Thoracic aorta (tissue), 2 donors: ENCODE measurements at places on chromosomes 11 and 22. TPM values are rescaled to one million over a fixed set of nuclear protein-coding genes. Genes with fewer than 3 reads are reported as not detected.

The CAPN1 gene
- total RNA-seq = 203 TPM

The KRTAP5-7 gene
- total RNA-seq = not detected

The LRRC32 gene
- 133 TPM for total RNA-seq

The CSNK1E gene
- 98.1 TPM for total RNA-seq

The C11orf52 gene
- total RNA-seq = 4.7 TPM

The CBLIF gene
- 1.8 TPM for total RNA-seq

The PKNOX2 gene
- total RNA-seq = 1.4 TPM

- H3K4me1 ChIP-seq = peaks cover 19% of the 10 kb centered on the region
- H3K4me3 ChIP-seq = no peak overlapping the region
- H3K27ac ChIP-seq = no peak overlapping the region
- no peak for DNase-seq
- no peaks in the 10 kb centered on the region for H3K36me3 ChIP-seq
- H3K27me3 ChIP-seq = no peaks in the 10 kb centered on the region
Observed at GRCh38 chr11:6437993-6438392, 2.8 kb downstream of the HPX start.

DNA sequence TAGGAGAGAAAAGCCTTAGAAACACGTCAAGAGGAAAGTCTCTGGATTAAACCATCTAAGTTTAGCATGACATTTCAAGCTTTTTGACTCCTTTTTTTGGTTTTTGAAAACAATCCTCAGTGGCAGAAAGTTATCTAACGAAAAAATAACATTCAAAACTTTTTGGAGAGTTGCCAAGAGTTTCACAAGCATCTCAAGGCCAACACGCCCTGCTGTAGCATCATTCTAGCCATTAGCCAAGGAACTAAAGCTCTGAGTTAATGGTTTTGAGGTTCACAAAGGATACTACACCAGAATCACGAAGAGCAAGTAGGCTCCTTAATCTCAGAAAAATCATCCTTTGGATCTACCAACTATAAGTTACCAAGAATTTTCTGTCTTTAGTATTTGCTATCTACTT lies 94.8 kb downstream of the PICALM start:
- H3K4me3 ChIP-seq = no peak overlapping the region
- peaks cover 26% of the 10 kb centered on the region for H3K36me3 ChIP-seq
- H3K27ac ChIP-seq = peak overlapping the region; percentile 6
- no peaks in the 10 kb centered on the region for H3K27me3 ChIP-seq

- no peak overlapping the region for H3K4me3 ChIP-seq
- H3K36me3 ChIP-seq = peaks cover 20% of the 10 kb centered on the region
- H3K27ac ChIP-seq = no peak overlapping the region
- DNase-seq = no peak
Observed at GRCh38 chr11:456533-456932, 6.5 kb downstream of the PTDSS2 start.

GRCh38 chr11:26937386-26937785 lies 56.5 kb upstream of the FIBIN start:
- H3K4me1 ChIP-seq = peaks cover 2% of the 10 kb centered on the region
- no peak overlapping the region for H3K27ac ChIP-seq
- H3K4me3 ChIP-seq = no peak overlapping the region
- no peak for DNase-seq
- H3K36me3 ChIP-seq = no peaks in the 10 kb centered on the region

- H3K27ac ChIP-seq = no peak overlapping the region
- peaks cover 54% of the 10 kb centered on the region for H3K36me3 ChIP-seq
- H3K27me3 ChIP-seq = no peaks in the 10 kb centered on the region
- DNase-seq = no peak
- H3K4me1 ChIP-seq = no peaks in the 10 kb centered on the region
Observed at GRCh38 chr11:118485273-118485672, 42.0 kb upstream of the TTC36 start.

GRCh38 chr22:23053912-23054530 lies 16.3 kb upstream of the GNAZ start:
- no peak overlapping the region for H3K27ac ChIP-seq
- no peaks in the 10 kb centered on the region for H3K4me1 ChIP-seq
- no peak for DNase-seq

- no peaks in the 10 kb centered on the region for H3K36me3 ChIP-seq
- no peak for DNase-seq
- H3K4me1 ChIP-seq = no peaks in the 10 kb centered on the region
Observed at GRCh38 chr11:70590356-70590991, 192.1 kb downstream of the CTTN start.

- no peak overlapping the region for H3K4me3 ChIP-seq
- H3K4me1 ChIP-seq = peaks cover 5% of the 10 kb centered on the region
- no peak overlapping the region for H3K27ac ChIP-seq
Observed at GRCh38 chr11:67612751-67613150, 6.0 kb downstream of the NDUFV1 start.

DNA sequence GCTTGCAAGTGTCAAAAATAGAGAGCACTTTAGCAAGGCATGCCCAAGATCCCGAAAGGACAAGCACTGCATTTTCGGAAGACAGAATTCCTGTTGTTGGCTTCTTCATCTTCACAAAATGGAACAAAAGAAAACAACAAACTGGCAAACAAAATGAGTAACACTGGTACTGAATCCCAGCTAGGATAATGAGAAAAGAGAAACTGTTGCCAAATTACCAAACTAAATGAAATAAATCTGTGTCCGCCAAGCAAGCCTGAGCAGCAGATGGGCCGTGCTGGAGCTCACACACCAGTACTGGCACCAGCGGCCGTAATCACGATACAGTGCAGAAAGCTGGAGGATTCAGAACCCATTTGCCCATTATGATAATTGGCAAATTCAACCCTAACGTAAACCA lies 30.6 kb downstream of the TUB start:
- H3K27ac ChIP-seq = no peak overlapping the region
- H3K36me3 ChIP-seq = no peaks in the 10 kb centered on the region
- H3K4me3 ChIP-seq = no peak overlapping the region
- no peak for DNase-seq
- no peaks in the 10 kb centered on the region for H3K4me1 ChIP-seq

DNA sequence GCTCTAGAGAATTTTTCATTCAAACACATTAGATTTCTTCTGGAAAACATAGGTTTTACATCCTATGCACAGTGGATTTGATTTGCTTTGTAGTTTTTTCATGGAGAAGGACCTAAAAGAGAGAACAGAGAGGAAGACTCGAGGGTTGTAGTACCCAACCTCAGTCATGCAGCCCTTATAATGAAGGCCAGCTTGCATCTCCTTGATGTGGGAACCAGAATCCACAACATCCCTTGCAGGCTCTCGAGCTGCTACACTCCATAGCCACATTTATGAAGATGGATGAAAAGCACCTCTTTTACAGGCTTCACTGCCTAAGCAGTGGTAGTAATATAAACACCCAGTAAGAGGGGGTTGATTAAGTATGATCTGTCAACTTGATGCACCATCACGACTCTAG lies 9.5 kb upstream of the OR5B12 start:
- H3K4me3 ChIP-seq = no peak overlapping the region
- no peak for DNase-seq
- no peaks in the 10 kb centered on the region for H3K27me3 ChIP-seq
- H3K4me1 ChIP-seq = no peaks in the 10 kb centered on the region
- no peak overlapping the region for H3K27ac ChIP-seq
- no peaks in the 10 kb centered on the region for H3K36me3 ChIP-seq

DNA sequence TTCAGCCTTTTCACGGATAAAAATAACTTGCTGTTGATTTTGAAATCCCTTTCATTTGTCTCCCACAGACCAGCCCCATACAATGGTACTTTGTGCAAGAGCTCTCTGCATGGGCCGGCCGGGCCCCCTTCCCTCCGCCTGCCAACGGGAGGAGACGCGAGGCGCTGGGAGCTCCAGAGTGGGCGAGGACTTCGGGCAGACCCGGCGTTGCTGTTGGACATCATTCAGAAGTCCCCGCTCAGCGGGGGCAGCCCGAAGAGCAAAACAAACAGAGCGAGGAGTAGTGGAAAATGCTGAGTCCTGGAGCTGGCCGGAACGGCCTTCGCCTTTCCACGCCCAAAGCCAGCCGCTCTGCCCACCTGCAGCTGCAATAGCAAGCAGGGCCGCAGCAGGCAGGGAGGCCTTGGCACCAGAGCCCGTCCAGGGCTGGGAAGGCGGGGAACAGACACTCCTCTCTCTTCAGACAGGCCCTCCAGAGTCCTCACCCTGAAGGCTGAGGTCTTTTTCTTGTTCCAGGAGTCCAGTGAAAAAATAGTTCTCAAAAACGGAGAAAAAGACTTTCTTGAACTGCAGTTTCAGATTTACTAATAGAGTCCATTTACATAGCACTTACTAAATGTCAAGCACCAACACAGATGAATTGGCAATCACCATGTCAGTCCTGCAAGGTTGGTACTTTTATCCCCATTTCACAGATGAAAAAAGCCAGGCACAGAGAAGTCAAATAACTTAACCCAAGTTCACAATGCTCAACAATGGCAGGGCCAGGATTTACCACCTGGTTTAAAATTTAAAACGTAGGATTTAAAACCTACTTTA lies 135.5 kb downstream of the ETS1 start:
- peak overlapping the region; percentile 76 for H3K27ac ChIP-seq
- no peak for DNase-seq
- H3K36me3 ChIP-seq = peaks cover 5% of the 10 kb centered on the region
- H3K27me3 ChIP-seq = no peaks in the 10 kb centered on the region

DNA sequence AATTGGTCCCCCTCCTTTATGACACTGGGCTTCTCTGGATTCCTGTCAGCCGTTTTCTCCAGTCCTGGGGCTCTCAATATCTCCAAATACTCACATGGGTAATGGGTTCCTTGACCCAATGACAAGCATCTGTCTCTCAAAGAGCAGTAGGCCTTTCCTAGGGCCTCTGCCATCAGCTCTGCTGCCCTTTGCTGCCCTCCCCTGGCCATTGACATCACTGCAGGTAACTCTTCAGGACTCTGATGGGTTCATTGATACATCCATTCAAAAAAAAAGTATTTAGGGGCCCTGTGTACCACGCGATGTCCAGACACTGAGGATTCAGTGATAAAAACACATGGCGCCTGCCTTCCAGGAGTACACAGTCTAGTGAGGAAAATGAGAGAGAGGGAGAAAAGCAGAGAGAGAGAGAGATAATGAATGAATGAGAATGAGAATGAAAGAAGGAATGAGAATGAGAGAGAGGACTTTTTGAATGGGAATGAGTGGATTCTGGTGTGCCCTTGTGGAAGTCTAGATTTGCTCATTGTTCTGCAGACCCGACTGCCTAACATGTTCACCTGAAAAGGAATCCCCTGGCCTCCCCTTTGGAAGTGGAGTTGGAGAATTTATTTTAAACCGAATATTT lies 42.6 kb upstream of the OLFML1 start:
- no peak overlapping the region for H3K27ac ChIP-seq
- H3K27me3 ChIP-seq = no peaks in the 10 kb centered on the region
- H3K4me3 ChIP-seq = no peak overlapping the region
- H3K36me3 ChIP-seq = no peaks in the 10 kb centered on the region

DNA sequence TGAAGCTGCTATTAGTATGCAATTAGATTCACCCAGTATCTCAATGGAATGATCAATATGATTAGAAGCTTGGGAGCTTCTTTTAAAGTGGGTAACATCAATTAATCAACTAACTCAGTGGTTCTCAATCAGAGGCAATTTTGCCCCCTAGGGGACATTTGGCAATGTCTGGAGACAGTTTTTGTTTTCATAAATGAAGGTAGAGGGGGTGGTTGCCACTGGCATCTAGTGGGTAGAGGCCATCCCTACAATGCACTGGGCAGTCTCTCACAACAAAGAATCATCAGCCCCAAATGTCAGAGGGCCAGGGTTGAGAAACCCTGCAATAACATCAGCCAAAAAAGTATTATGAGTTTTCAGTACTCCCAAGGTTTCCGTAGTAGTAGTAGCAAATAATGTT lies 5.9 kb upstream of the AMOTL1 start:
- H3K4me3 ChIP-seq = no peak overlapping the region
- no peak overlapping the region for H3K27ac ChIP-seq

GRCh38 chr11:57762235-57762861 lies 746 bp downstream of the CTNND1 start:
- no peaks in the 10 kb centered on the region for H3K36me3 ChIP-seq
- no peak for DNase-seq
- H3K27ac ChIP-seq = peak overlapping the region; percentile 88
- peak overlapping the region; percentile 86 for H3K4me3 ChIP-seq
- H3K4me1 ChIP-seq = peaks cover 34% of the 10 kb centered on the region

DNA sequence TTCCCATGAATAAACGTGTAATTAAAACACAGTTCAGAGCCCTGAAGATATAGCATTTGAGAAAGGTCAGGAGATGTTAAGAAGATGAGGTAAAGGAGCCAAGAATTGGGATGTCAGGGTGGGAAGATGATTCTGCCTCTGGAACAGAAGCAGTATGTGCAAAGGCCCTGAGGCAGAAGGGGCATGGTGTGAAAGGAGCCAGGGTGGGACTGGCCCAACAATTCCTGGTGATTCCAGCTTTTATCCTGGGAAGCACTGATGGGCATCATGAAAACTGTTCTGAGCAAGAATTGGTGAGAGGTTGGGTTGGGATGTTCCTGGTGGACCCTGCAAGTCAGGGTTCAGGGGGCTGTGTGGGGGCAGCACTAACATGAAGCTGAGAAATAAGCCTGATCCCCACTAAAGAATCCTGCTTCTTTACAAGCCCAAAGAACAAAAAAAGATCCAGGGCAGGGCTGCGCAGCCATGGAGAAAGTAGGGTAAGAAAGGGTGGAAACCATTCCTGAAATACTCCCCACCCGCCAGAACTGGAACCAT lies 2.5 kb upstream of the FXYD6 start:
- H3K4me3 ChIP-seq = no peak overlapping the region
- no peaks in the 10 kb centered on the region for H3K36me3 ChIP-seq
- no peaks in the 10 kb centered on the region for H3K4me1 ChIP-seq
- H3K27me3 ChIP-seq = no peaks in the 10 kb centered on the region

DNA sequence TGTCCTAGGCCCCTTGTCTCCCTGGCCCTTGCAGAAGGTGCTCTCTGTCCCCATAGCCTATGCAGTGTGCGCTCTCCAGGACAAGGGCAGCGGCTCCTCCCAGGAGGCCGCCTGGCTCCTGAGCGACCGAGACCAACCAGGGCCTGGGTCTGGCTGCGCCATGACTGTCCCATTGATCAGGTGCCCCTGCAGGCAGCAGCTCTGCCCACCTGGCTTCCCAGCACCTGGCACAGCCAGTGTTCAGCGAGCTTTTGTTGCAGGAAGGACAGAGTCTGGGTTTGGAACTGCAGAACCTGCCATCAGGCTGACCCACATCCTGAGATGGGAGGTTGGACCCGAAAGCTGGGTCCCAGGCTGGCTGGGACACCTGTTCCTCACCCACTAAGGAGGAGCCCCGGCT lies 1001.1 kb downstream of the BRD1 start:
- H3K27ac ChIP-seq = no peak overlapping the region
- no peaks in the 10 kb centered on the region for H3K36me3 ChIP-seq
- H3K4me3 ChIP-seq = no peak overlapping the region
- DNase-seq = no peak

- DNase-seq = no peak
- H3K27me3 ChIP-seq = no peaks in the 10 kb centered on the region
- peaks cover 83% of the 10 kb centered on the region for H3K4me1 ChIP-seq
- H3K27ac ChIP-seq = no peak overlapping the region
- H3K36me3 ChIP-seq = no peaks in the 10 kb centered on the region
- no peak overlapping the region for H3K4me3 ChIP-seq
Observed at GRCh38 chr22:28925916-28926315, 42.5 kb downstream of the ZNRF3 start.

DNA sequence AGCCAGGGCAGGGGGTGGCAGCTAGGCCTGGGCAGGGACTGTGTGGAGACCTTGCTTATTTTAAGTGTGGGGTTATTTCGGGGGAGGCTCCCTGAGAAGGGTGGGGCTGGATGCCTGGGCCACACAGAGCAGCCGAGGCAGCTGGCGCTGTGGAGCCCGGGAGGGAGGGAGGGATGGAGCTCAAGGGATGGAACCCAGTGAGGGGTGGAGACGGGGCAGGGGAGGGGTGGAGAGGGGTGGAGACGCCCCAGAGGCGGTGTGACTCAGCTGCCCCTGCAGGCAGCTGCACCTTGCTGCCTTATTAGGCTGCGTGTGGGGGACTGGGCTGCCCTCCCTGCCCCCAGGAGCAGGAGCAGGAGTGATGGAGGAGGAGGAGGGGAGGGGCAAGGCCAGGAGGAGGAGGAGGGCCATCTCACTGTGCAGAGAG lies 9.8 kb upstream of the TSSC4 start:
- no peaks in the 10 kb centered on the region for H3K27me3 ChIP-seq
- no peak for DNase-seq
- peaks cover 44% of the 10 kb centered on the region for H3K4me1 ChIP-seq
- peaks cover 40% of the 10 kb centered on the region for H3K36me3 ChIP-seq
